ENCODE measurements at places on chromosomes 5 and 9.

GRCh38 chr5:108257996-108258395 lies 123.9 kb downstream of the FBXL17 start:
- DNase-seq, result no peak

- DNase-seq, result peak; percentile 71
These were observed at the start of gene CMYA5 for GRCh38 chr5:79689541-79690466. CMYA5 (plus strand) TSS chr5:79689836; CDS start chr5:79689908, 72 bp downstream.

GRCh38 chr5:1322955-1323802 lies 21.7 kb downstream of the CLPTM1L start:
- DNase-seq, result peak; percentile 12

DNA sequence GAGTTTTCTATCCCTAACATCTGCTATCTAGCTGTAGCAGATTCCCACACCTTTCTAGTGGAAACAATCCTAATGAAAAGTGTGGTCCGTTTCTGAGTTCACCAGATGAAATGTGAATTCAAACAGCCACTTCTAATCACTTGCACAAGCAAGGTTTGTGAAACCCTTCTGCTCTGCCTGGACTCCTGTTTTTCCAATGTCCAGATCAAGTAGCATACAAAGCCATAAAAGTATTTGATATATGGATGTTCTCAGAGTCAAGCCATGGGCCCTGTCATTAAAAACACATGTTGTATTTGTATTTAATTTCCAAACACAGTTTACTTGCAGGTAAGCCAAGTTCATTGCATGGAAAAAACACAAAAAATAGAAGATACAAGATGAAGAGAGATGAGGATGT lies 570.4 kb downstream of the NR2F1-AS1 start:
- no peak for DNase-seq

DNA sequence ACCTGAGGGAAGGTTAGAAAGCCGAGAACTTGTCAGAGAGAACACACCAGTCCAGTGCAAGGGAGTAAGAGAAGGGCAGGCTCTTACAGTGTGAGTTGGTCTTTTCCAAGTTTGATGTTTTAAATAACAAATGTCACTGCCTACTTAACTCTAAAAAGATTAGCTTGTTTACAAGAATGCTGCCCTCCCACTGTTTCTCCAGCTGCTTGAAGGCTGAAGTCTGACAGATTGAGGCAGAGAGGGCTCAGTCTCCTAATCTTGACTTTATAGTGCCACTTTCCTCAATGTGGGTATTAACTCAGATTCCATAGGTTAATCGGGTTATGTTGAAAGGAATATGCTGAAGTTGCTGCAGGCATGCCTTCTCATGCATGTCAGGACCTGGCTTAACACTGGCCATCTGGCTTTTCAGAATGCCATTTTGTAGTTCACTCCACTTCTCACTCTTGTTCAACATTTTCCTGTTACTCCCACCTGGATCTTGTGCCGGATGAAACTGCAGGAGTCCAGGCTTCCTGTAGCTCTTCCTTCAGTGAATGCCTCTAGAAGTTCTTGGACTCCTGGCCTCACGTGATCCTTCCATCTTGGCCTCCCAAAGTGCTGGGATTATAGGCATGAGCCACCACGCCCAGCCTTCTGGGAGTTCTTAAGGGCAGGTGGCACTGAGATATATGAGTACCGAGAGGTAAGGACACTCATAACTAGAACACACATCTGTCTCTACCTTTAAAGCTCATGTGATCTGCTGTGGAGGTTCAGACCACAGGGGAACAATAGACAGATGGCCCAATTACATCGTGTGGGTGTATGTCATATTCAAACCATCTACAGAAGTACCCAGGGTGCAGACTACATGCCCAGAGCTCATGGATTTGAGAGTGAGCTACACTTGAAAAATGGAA lies 249.7 kb downstream of the ARHGAP26 start:
- DNase-seq, result no peak

GRCh38 chr9:115590011-115590410 lies 472.1 kb upstream of the TNC start:
- DNase-seq, result no peak

DNA sequence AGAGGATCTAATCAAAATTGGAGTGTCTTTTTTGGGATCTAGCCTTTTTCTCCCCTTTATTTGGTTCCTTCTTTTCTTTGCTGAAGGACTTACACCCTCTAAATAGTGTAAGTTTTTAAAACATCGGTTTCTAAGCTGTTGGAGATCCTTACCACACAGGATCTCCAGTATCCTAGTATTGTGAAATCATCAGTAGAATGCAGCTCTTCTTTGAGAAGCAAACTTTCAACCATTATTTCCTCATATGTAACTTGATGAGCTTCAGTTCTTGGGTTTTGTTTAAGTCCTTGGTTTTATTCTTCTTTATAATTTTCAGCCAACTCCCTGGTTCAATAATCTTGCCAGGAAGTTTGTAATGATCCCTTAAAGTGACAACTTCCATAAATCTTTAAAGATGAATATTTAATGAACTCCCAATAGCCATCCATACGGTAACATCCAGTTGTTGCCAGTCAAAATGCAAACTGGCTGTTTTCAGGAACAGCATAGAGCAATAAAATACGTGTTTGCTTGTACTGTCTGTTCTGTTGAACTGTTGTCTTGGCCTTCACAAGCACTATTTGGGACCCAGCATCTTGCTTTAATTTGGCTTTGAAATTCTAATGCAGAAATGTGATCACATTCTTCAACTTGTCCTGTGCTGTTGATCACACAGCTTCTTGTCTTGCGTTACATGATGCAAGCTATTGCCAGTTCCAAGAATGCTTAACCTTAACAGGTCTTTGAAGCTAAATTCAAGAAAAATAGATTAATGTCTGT lies 34.8 kb upstream of the TTC23L start:
- no peak for DNase-seq

DNA sequence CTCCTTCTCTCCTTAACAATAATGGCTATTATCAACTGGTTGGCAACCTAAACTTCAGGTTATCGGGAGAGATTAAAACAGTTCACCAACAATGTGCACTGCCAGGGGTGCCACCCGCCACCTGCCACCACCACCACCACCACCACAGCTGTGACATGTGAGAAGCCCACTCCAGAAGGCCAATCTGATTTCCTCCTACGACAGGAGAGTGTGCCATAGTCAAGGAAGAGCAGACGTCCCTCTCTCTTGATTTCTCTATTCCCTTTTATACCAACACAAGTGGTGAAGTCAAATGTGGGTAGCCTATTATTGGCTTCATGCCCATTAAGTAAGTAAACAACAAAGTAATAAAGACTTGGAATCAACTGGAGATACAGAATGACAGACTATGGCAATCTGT lies 22.4 kb downstream of the GNAQ start:
- no peak for DNase-seq

- no peak for DNase-seq
These were observed 105.6 kb downstream of the SUSD1 start for GRCh38 chr9:112069318-112070169.

- no peak for DNase-seq
These were observed 45.3 kb upstream of the TMC1 start for GRCh38 chr9:72476100-72476499.

- DNase-seq, result peak; percentile 58
These were observed 174.0 kb upstream of the ZNF618 start for GRCh38 chr9:113701774-113702755.

Measured in right forelimb (tissue), 1 donor.